Stimulated activated CD4-positive, alpha-beta T cell treated with anti-CD3 and anti-CD28 coated beads, Interleukin-4, amount 100 ng/mL, for 48 hours (primary cell): ENCODE measurements at places on chromosomes 3 and 15.

GRCh38 chr3:148604270-148605085, 93.2 kb upstream of the AGTR1 start:
- no peak for DNase-seq

DNA sequence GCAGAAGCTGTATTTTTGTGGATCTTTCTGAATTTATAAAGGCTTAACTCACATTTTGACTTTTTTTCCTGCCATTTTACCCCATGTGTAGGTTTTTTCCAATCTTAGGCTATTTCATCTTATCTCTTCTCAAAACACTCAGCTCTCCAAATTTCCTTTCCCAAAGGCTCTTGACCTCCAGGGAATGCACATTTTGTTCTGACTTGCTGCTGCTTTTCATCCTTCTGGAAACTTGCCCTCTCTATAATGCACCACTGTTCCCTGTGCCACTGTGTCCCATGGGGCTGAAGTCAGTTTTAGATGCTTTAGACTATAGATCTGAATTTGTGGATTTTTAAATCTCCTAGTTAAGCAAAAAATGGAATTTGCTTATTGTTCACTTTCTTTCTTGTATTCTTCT, 9.1 kb downstream of the PYDC2 start:
- DNase-seq: no peak

- DNase-seq: no peak
These were observed 172.0 kb upstream of the TRIM42 start for GRCh38 chr3:140505876-140506275.

DNA sequence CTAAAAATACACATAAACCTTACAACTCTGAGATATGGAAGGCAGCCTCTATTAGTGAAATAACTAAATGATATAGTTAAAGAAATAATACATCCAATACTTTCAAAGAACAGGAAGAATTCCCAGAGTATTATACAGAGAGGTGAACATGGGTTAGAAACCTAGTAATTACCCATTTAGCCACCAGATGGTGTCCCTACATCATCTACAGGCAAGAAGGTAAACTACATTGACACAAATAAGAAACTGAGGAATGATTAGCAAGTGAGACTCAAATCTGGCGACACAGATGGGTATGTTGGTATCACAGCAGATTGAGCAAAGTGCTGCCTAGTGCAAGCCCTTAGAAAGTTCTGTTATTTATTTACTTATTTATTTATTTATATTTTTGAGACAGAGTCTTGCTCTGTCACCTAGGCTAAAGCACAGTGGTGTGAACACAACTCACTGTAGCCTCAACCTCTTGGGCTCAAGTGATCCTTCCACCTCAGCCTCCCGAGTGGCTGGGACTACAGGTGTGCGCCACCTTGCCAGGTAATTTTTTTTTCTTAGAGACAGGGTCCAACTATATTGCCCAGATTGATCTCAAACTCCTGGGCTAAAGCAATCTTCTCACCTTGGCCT, 28.2 kb downstream of the NEK4 start:
- no peak for DNase-seq

DNA sequence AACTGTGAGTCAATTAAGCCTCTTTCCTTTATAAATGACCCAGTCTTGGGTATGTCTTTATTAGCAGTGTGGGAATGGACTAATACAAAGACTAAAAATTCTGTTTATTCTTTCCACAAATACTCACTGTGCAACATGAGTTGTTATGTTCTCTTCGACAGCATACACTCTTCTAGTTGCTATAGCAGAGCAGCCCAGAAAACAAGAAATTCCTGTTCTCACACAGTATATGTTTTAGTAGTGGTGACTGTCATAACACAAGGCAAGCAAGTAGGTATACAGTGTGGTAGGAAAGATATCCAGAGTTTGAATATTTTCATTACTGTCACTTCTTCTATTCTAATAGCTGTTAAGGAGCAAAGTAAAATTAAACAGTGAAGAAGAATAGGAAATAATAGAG, 453.3 kb downstream of the ROBO1 start:
- DNase-seq: no peak

- no peak for DNase-seq
These were observed 269.7 kb upstream of the ATP10A start for GRCh38 chr15:26132811-26133210.

- no peak for DNase-seq
These were observed 6.1 kb downstream of the SCAP start for GRCh38 chr3:47469616-47470015.

DNA sequence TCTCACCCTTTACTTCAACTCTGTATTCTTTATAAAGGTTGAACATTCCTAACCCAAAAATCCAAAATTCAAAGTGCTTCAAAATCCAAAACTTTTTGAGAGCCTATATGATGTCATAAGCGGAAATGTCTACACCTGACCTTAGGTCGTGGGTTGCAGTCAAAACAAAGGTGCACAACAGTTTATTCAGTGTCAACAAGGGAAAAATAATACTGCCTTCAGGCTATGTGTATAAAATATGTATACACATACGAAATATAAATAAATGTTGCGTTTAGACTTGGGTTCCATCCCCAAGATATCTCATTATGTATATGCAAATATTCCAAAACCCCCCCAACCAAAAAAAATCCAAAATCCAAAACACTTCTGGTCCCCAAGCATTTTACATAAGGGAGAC, 90.9 kb downstream of the STAG1 start:
- DNase-seq: no peak

DNA sequence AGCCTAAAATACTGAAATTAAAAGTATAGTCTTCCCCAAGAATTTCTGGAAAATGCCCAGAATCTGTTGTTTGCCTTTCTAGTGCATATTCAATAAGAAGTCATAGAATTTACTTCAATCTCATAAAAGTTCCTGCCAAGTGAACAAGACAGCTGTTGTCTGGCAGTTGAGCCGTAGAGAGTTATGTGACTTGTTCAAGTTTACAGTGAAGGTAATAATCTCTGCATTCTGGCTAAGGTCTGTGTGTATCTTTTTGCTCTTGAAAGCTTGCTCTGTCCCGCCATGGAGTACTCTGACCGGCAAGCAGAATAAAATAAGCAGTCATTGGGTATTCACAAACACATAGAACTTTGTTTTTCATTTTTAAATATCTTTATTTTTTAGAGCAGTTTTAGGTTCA, 77.8 kb downstream of the GHSR start:
- no peak for DNase-seq
